ENCODE measurements at places on chromosomes 13 and 19.

DNA sequence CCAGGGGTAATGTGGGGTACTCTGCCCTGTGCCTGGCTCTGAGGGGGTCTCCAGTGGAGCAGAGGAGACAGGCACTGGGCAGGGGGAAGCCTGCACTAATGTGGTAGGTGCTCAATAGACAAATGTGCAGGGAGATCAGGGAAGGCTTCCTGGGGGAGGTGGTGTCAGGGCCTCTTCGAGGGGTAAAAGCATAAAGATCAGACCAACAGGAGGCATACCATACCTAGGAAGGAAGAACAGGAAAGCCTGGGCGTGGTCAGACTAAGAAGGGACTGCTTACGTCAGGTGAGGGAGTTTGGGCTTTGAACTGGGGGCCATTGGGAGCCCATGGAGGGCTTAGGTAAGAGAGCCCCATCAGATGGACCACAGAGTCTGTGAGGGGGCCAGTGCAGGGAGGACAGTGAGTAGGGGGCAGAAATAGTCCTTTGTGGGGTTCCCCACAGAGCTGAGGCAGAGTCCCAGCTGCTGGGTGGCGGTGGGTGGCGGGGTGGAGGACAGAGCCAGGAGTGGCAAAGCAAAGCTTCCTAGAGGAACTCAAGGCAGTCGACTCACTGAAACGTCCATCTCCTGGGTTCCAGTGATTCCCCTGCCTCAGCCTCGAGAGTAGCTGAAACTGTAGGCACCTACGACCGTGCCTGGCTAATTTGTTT is 8.8 kb downstream of the PRR36 start:
- DNase-seq, result no peak

- DNase-seq, result no peak
Observed at GRCh38 chr19:29945433-29945832, 3.4 kb downstream of the URI1 start.

- peak; percentile 95 for DNase-seq
Observed at GRCh38 chr19:46859637-46860124, 1.1 kb upstream of the ARHGAP35 start.

- DNase-seq, result no peak
Observed at GRCh38 chr19:14031719-14032480, at the start of gene IL27RA. TSS of gene IL27RA (plus strand) at chr19:14031762. CDS start at chr19:14031873, 111 bp downstream.

DNA sequence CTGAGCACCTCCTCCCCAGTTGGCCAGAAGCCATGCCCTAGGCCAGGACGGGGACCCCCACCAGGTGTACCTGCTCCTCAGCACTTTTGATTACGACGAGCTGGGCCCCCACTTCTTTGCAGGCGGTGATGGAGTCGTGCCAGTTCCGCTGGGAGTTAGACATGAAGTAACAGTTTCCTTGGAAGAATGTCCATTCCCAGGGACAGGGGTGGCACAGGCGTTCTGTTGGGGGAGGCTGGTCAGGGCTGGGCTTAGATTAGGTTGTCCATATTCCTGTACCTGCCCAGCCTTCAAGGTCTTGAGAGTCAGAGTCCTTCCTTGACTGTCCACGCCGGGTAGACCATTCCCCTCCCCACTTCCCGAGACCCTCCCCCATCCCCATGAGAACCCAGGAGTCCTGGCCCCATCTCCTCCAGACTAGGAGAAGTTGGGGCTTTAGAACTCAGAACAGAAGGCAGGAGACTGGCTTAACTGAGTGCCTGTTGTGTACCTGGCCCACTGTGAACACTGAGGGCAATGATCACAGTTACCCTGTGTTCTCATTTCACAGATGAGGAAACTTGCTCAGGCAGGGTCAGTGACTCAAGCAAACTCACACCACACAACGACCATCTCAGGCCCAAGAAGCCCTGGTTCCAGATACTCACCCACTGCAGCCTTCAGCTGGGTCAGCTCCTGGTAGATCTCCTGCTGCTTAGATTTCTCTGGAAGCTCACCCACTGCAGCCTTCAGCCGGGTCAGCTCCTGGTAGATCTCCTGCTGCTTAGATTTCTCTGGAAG is 2.3 kb downstream of the CD209 start:
- DNase-seq, result no peak

DNA sequence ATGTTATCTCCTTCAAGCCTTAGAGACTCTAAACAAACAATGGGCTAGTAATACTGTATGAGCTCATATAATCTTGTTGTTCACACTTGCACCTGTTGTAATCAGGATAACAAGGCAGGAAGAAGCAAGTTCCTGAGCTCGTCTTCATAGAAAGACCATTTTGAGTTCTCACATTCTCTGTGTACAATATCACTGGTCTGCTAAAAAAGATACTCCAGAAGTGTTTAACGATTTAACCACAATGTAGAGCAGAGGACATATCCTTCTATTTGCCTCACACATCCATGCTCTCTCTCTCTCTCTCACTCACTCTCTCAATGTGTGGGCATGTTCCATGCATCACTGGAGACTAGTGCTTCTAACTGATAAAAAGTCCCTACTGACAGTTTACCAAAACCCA is 122.9 kb downstream of the MIPEP start:
- no peak for DNase-seq

GRCh38 chr13:73741742-73742141 is 392.5 kb downstream of the KLF12 start:
- DNase-seq, result no peak

DNA sequence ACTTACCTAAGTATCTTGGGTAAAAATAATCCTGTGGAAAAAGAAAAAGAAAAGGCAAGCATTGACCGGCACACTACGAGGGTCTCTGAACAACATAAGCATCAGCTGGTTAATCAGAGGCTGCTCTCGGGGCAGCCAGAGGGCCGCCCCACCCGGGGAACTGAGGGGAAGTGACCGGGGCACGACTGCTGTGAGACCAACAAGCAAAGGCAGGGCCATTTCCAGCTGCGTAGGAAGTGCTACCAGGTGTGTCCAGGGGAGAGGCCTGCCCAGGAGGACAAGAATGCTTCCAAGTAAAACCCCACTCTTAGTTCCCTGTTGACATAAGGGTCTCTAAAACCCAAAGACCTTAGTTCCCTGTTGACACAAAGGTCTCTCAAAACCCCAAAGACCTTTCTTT is 15.9 kb downstream of the GAS6 start:
- DNase-seq, result no peak

- DNase-seq, result peak; percentile 31
Observed at GRCh38 chr19:12792051-12792852, 966 bp downstream of the JUNB start.

DNA sequence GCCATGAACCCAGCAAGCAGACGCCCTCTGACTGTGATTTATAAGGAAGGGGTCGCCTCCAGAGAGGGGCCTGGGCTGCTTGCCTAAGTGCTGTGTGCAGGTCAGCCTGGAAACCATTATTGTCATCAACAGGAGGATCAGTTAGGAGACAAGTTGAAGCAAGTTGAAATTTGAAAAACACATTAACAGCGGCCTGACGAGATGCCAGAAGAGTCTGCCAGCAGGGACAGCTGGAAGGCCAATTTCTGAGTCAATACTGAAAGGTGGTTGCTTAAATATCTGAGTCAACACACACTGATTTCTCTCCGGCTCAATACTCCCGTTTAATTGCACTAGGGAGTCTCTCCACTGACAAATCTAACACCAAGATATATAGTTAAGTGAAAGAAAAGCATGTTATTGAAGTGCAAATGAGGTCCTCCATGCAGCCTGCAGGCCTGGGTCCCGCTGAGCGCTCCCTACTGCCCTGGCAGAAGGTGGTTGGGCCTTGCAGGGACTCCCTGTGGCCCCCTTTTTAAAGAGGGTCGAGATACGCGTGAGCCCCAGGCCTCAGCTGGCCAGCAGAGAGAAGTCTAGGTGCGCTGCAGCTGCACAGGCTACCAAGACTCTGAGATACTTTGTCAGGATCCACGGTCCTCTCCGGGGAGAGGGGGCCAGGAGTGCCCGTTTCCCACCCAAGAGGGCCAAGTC is 91.1 kb downstream of the RNASEH2B start:
- DNase-seq, result peak; percentile 47

GRCh38 chr19:40216013-40216776 is 2.0 kb downstream of the TTC9B start:
- peak; percentile 24 for DNase-seq

GRCh38 chr13:94708031-94708859 is 4.1 kb downstream of the SOX21 start:
- DNase-seq, result no peak

- DNase-seq, result peak; percentile 93
Observed at GRCh38 chr19:18415178-18415867, 3.9 kb upstream of the SSBP4 start.

DNA sequence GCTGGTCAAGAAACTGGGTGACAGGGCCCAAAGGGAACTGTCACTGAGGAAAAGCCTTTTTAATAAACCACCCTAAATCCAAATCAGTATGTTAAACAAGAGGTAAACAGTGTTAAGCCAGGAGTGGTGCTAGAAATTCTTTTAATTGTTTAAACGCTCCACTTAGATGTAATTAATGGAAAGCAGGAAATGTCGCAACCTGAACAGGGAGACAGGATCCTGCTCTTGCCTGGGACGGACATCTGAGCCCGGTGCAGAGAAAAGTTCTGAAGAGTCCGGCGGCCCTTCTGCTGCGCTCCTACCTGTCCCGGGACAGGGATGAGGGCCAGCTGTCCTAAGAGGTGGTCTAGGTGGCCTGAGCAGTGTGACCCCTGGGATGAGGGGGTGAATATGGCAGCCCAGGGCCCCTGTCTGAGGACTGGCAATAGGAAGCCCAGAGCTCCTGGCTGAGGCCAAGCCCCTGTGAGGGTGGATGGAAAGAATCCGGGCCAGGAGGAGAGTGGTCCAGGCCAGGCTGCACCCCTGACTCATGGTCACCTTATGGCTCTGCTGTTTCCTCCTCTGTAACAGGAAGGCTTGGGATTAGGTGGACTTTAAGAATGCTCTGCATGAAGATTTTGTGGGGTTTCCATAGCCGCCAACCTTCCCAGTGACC is 112.8 kb upstream of the GJB6 start:
- DNase-seq, result no peak

DNA sequence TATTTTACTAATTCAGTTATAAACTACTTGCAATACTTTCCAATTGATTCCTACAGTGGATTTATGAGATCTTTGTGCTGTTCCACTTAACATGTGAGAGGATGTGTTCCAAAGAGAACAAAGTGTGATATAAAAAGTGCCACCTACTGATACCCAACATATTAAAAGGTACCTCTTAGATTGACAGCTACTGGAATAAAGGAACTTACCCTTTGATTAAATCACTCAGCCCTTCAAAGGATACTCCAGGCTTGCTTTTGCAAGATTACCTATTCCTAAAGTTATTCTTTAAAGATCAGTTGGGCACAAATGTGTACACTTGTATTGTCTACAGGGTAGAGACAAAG is 65.9 kb downstream of the DCT start:
- DNase-seq, result peak; percentile 67

DNA sequence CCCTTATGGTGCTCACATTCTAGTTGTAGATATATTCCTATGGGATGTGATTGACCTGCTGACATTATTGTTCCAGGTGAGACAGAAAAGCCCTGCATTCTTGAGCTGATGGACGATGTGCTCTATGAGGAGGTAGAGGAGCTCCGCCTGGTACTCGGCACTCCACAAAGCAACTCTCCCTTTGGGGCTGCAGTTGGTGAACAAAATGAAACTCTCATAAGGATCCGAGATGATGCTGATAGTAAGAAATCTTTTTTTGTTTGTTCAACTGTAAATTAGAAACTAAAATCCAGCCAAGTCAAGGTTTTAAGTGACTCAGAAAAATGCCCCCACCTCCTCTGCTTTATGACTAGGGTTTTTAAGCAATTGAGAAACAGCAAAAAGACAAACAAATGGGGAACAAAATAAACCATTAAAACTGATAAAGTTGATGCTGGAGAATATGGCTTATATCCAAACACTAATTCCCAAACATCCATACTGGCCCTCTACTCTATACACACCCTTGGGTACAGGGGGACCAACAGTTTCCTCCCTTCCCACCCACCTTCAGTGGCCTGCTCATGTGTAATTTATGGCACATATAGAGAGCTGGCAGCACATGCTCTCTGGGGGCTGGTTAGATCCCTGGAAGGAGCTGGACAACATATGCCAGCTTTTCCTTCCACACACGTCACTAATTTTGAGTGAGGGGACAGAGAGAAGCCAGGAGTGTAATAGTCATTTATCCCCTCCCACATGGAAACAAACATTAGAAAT is 139.6 kb downstream of the STOML3 start:
- no peak for DNase-seq

All from NCI-H1417 (cell line).